ENCODE measurements at places on chromosomes 1 and 21. TPM values are rescaled to one million over a fixed set of nuclear protein-coding genes. Genes with fewer than 3 reads are reported as not detected.

DNA sequence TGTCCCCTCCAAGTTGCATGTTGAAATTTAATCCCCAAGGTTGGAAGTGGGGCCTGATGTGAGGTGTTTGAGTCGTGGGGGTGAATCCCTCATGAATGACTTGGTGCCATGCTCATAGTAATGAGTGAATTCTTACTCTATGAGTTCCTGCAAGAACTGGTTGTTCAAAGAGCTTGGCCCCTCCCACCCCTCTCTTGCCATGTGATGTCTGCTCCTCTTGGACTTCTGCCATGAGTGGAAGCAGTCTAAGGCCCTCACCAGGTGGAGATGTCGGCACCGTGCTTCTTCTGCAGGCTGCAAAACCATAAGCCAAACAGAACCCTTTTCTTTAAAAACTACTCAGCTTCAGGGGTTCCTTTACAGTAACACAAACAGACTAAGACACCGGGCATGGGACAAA, 14.3 kb downstream of the G0S2 start:
- no peak for DNase-seq

DNA sequence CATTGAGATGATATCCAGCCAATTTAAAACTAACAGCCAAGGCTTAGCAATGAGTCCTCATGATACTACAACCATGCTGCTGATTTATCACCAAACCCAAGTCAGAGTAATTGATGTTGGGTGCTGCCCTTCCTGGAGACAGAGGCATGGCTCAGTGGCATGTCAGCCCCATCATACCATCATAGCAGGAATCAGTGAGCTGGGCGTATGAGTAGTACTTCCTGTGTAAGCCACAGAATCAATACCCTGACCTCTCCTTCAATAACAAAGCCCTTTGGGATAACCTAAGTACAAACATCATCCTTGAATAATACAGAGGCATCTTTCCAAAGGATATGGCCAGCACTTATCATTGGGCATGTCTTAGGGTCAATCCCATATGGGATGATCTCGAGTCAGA, 3.0 kb upstream of the LCE1E start:
- DNase-seq: no peak

- no peak for DNase-seq
These were observed 35.4 kb upstream of the SCMH1 start for GRCh38 chr1:41277371-41277975.

DNA sequence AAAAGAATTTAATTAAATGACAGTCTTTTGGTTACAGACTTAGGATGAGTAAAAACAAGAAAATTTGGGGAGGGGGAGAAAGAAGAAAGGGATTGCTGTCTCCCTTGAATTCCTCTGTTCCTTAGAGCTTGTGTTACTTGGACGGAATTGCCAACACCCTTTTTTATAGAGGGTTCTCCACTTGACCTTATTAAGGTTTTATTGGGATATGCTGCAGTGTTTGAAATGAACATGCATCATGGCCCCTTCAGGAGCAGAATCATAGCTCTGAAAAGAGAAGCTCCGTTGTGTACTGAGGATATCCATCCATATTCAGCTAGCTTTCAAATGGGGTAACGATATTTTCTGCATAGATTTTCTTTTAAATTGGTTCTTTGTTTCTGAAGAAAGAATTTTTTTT, 48.2 kb upstream of the DNASE2B start:
- DNase-seq: no peak

GRCh38 chr1:180157108-180157507, 2.4 kb downstream of the QSOX1 start:
- DNase-seq: no peak

DNA sequence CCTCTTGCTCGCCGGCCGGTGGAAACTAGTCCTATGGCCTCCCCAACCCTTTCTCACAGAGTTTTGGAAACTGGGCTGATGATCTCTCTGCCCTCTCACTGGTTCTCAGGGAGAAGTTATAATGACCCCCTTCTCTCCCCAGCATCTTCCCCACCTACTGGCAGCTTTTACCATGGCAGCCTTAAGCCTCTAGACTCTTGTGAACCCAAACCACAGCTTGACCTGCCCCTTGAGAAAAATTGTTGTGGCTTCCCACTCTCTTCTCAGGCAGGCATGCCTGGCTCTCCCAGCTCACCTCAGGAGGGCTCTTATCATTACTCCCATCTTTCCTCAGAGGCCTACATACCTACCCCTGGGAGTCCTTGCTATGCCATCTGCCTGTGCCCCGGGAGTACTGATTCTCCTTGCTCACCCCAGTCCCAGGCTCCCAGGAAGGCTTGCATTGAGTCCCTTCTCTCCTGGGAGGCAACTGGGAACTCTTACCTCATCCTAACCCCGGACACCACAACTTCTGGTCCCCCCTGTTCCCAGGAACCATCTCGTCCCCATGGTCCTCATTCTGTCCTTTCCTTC, 1.6 kb downstream of the NSUN4 start:
- DNase-seq: no peak

DNA sequence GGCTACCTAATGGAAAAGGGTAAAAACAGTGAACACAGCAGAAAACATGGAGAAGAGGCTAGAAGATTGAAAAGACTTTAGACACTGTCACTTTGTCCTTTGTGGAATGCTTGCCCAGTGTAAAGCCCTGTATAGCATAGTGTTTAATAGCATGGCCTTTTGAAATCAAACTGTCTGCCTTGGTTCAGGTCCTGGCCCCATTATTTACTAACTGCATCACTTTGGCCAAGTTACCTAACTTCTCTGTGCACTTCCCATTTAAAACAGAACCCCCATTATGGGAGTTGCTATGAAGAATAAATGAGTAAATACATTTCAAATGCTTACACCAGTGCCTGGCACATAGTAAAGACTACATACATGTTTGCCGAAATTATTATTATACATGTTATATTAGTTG, 12.1 kb downstream of the PHC2 start:
- DNase-seq: no peak

LENEP gene
- total RNA-seq: not detected

CADM3 gene
- total RNA-seq: 274 TPM

DNA sequence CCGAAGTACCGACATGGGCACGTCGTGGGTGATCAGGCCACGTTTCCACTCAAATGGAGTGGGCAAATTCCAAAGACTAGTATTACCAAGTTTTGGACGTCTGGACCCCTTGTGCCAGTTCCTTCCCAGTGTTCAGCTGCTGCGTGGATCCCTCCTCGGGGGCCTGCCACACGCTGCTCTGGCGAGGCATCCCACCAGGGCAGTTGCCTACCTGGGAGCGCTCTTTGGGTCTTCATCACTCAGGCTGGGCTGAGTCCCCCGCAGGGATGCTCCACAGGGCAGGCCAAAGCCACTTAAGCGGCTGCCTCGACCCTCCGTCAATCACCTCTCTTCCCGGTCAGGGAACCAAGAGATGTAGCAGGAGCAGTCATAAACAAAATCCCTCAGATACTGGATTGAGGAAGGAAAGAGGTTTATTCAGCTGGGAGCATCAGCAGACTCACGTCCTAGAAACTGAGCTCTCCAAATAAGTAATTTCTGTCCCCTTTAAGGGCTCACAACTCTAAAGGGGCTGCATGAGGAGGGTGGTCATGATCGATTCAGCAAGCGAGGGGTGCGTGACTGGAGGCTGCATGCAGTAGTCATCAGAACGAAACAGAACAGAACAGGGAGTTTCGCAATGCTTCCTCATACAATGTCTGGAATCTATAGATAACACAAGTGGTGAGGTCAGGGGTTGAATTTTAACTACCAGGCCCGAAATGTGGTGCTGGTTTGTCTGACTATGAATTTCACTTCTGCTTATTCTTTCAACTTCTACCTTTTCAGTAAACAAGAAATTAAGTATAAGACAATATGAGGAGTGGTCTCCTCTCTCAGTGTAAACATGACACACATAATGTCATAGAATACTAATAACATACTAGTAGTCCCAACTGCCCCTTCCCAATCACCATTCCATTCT, 998.6 kb upstream of the NCAM2 start:
- no peak for DNase-seq

GRCh38 chr1:68383092-68383491, 66.7 kb downstream of the RPE65 start:
- no peak for DNase-seq

- no peak for DNase-seq
These were observed 105.4 kb downstream of the SPSB1 start for GRCh38 chr1:9397997-9398526.

CSMD2 gene
- total RNA-seq: 16.9 TPM

GRCh38 chr1:114482585-114482984, 28.4 kb downstream of the TRIM33 start:
- DNase-seq: no peak

RASAL2 gene
- total RNA-seq: 55.9 TPM

IVL gene
- total RNA-seq: not detected

DNA sequence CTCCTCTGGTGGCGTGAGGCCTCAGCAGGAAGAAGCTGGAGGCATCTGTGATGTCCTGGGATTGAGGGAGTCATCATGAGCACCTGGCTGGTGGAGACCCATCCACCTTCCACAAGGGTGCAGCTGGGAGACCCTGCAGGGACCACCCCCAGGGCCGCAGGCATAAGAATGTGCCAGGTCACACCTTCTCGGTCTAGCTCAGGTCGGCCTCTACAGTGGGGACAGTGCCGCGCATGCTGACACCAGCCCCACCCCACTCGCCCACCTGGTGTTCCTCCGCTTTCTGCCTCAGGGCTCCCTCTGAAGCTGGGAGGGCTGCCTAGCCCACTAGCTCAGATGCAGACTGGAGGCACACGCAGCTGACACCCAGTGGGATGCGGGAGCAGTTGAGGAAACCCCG, 5.8 kb upstream of the PAQR7 start:
- peak; percentile 35 for DNase-seq

GRCh38 chr1:1438531-1439381, 3.3 kb downstream of the VWA1 start:
- DNase-seq: no peak

DNA sequence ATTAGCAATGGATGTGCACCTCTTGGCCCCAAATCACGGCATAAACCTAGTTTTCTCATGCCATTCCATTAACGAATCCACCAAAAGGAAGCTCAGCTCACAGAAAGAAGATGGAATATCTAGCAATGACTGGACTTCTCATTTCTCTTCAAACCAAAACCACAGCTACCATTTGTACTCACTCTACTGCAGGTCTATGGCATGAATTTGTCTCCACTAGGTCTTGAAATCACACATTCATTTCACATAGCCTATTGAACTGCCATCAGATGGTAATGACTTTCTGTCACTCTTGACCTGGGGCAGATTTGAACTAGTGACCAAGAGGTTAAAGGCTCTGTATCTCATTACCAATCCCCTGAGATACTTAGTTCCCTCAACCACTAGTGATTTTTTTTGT, 382.7 kb downstream of the DPYD start:
- DNase-seq: no peak

DNA sequence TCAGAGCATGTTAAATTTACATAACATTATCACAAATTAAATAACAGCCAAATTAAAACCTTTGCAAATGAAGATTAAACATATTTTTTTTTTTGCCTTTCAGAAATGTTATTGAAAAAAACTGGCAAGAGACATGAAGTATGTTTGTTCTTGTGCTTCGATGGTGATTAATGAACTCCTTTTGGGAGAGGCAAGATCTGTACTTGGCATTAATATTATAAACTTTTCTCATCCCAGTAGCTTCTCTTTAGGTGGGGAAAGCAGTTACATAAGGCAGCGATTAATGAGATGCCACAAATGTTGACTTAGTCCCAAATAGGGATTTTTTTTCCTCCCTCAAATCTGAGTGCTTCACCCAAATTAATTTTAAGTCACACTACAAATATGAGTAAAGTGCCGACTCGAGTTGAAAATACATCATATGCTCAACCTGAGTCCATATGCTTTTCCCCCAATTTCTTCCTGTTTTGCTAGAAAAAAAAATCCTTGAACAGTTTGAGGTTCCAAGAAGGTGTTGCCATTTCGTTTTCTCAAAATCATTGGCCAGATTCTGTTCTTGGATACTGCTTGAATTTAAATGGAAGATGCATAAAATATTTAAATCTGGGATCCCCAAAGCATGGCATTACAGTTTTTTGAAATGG, 294.5 kb downstream of the VAV3 start:
- no peak for DNase-seq

DNA sequence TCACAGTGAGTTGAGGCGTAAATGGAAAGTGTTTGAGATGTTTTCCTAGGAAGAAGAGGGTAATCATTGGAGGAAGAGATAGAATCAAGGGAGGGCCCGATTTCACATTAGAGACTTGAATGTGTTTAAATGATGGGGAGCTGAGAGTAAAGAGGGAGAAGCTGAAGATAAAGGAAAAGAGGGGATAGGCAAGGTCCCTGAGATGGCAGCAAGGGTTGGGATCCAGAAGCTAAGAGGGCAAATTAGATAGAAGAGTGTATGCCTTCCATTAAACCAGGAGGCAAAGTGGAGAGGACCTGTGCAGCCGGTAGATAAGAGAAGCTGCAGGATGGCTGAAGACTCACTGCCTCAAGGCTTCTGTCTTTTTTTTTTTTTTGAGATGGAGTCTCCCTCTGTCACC, 21.6 kb upstream of the CSF1 start:
- no peak for DNase-seq

- no peak for DNase-seq
These were observed 15.5 kb downstream of the CSMD2 start for GRCh38 chr1:34149501-34149900.

DNA sequence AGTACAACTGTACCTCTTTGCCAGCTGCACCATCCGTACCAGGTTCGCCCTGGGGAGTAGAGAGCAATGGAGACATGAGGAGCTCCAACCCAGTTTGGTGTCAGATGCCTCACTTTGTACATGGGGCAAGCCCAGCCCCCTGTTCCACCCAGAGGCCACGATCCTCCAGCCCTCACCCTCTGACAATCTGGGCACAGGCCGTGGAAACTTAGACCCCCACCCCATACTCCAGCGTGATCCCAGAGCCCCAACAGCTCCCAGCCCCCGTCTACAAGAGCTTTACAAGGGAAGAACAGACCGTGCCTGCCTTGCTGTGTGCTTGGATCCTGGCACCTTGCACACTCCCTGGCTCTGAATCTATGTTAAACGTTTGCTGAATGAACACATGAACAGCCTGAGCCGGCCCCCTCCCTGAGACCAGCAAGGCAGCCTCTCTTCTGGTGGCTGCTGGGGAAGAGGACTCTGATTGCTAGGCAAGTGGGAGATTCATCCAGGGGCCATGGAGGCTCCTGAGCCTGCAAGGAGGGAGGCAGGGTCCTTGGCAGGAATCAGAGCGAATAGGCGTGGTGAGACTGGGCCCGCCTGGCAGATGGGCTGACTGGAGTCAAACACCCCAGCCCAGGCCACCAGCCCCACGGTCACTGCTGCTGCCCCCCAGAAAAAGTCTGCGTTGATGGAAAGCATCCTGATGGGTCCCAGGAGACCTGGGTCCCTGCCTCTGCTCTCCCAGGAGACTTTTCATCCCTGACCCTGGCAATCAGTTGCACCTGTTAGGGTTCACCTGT, 12.5 kb upstream of the PEF1 start:
- no peak for DNase-seq

Measured in dorsolateral prefrontal cortex (tissue), 122 donors.